ENCODE measurements at places on chromosomes 16 and 17.

GRCh38 chr16:23509441-23509754, 896 bp downstream of the GGA2 start:
- no peak for DNase-seq

- no peak for DNase-seq
Observed at GRCh38 chr16:86558355-86559193, 3.5 kb upstream of the MTHFSD start.

DNA sequence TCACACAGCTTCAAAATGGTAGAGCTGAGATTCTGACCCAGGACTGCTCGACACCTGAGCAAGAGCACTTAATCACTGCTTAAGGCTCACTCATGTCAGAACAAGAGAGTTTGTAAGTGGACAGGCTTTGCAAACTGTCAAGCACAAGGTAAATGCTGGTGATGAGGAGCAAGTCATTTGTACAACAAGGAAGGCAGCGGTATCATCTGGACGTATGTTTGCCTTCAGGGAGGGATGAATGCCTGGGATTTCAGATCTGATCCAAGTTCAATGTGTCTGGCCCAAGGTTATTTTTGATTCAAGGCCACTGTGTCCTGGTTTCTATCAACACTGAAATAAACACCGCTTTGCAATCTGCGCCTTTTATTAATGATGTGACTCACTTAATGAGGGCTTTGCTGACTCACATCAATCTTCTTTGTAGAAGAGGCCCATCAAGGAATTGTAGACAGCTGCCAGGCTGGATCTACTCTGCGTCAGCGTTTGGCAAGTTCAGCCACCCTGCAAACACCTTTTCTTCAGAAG, 174.4 kb upstream of the HS3ST3A1 start:
- DNase-seq: no peak

DNA sequence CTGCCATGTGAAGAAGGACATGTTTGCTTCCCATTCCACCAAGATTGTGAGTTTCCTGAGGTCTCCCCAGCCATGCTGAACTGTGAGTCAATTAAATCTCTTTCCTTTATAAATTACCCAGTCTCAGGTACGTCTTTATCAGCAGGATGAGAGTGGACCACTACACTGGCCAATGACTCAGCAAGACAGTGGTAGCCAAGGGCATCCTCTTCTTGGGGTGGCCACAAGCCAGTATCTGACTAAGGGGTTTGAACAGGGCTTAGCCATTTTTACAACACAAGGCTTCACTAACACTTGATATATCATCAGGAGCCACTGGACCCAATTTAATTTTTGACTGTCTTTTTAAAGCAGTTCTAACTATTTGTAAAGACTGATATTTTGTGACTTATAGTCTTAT, 21.1 kb upstream of the KRT24 start:
- no peak for DNase-seq

GRCh38 chr16:30659507-30660423, 1.5 kb downstream of the FBRS start:
- peak; percentile 34 for DNase-seq

- no peak for DNase-seq
Observed at GRCh38 chr17:21089933-21090901, 36.5 kb upstream of the DHRS7B start.

DNA sequence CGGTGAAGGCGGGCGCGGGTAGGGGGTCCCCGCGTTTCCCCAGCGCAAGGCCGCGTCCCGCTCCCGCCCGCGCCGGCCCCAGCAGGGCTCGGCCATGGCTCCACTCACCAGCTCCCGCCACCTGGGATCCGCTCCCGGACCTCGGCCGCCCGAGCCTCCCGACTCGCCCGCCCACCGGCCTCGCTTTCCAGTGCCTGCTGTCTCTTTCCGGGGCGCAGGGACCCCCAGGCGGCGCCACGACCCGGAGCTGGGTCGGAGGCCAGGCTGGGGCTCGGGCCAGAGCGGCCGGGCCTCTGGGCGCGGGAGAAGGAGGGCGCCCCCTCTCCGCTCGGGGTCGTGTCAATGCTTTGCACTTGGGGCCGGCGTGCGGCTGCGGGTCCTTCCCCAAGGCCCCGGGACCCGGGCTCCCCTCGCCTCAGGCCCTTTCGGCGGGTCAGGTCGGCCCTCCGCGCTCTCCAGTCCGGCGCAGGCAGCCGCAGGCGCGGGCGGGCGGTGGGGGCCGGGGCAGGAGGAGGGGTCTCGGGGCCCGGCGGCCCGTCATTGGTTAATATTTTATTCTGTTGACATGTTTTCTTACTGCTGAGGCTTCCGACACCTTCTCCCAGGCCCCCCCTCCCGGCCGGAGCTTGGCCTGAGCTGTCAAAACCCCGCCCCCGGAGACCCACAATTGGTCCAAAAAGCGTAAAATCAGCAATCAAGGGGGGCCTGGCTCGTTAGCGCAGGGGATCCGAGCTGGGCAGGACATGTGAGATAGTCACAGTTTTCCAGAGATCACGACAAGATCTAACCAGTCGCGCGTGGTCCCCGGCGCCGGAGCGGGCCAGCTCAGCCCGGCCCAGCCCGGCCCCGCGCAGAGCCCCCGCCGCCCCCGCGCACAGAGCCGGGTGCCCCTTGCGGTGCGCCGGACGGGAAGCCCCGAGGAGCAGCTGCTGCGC, at the start of gene TBX2:
Gene TBX2, plus strand, starts transcription at position 713 of the 935 bp plus-strand sequence. CDS start 334 bp downstream, outside the sequence.
- DNase-seq: peak; percentile 100

GRCh38 chr17:31163091-31163781, 68.5 kb downstream of the NF1 start:
- DNase-seq: no peak

DNA sequence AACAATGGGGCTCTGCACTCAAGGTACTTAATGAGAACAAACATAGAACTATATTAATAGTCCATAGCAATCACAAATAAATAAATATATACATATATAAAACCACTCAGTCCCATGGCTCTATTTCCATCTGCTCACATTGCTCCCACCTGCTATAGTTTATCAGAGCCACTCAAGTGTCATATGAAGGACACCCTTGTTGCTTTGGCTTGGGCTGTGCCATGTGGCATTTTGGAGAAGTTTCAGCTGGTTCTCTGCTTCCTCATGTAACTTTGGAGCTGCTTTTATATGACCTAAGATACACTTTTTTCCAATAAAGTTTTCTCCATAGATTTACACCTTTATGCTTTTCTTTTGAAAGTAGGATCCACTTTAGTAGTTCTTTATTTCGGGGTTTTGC, 126.4 kb downstream of the KCNJ2 start:
- no peak for DNase-seq

GRCh38 chr17:1007310-1008007, 10.5 kb downstream of the TIMM22 start:
- DNase-seq: no peak

DNA sequence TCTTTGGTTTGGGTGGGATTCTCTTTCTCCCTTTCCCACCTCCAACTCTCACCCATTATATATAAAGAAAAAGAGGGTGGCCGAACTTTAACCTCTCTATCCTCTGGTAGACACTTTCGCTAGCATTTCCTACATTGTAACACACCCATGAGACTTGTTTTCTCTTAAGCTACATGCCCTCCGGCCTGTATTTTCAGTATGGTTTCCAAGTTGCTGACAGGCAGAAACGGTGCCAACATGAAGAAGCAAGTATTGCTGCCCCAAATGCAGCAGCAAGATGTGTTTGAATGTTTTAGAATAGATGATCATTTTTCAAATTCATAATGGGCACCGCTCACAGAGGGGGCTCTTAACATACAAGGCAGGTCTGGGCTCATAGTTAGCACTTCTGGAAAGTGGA, 18.7 kb upstream of the CYB5B start:
- DNase-seq: peak; percentile 56

Measured in T47D (cell line).